ENCODE measurements at places on chromosomes 4 and X.

GRCh38 chrX:140440876-140441275 lies 64.0 kb downstream of the SOX3 start:
- DNase-seq, result no peak

DNA sequence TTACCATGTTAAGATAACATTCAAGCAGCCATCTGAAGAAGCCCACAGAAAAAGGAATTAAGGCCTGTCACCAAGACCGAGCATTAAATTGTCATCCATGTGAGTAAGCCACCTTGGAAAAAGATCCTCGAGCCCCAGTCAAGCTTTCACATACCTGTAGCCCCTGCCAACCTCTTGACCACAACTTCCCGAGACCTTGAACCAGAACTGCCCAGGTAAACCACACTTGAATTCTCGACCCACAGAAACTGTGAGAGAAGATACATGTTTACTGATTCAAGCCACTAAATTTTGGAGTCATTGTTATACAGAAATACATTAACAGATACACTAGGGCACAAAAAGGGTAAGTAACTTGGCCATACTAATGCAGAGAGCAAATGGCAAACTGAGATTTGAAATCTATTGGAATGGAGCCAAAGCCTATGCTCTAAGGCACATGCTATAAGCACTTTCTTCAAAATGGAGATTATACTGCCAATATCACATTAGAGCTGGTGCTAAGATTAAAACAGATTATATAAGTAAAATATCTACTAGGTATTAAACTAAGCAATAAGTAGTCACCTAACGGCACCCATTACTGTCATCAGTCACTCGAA lies 49.5 kb downstream of the FAM13A start:
- no peak for DNase-seq

DNA sequence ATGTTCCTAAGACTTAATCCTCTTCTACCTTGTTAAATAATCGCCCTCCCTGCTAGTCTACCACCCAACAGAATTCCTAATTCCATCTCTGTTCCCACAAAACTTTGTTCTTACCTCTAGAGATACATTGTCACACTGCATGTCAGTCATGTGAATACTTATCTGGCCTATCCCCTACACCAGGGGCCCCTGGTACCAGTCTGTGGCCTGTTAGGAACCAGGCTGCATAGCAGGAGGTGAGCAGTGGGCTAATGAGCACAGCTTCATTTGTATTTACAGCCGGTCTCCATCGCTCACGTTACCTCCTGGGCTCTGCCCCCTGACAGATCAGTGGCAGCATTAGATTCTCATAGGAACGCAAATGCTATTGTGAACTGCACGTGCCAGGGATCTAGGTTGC lies 73.9 kb downstream of the APBB2 start:
- no peak for DNase-seq

- DNase-seq, result no peak
Observed at GRCh38 chrX:40685362-40685918, 38.1 kb upstream of the CXorf38 start.

DNA sequence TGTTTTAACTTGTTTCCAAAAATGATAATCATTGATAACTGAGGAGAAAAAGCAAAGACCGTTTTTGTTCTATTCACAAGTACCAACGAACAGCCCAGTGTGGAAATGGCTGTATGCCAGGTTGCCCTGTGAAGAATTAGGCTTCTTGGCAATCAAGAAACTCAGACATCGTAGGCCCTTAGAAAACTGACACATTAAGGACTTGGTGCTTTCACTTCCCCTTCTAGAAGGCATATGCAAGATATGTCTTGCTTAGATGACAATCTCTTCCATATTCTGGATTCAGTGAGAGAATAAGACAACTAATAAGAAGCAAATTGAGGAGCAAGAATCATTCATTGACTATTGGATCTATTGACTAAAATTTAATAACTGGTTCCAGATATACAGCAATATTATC lies 56.6 kb downstream of the ANAPC10 start:
- DNase-seq, result no peak

DNA sequence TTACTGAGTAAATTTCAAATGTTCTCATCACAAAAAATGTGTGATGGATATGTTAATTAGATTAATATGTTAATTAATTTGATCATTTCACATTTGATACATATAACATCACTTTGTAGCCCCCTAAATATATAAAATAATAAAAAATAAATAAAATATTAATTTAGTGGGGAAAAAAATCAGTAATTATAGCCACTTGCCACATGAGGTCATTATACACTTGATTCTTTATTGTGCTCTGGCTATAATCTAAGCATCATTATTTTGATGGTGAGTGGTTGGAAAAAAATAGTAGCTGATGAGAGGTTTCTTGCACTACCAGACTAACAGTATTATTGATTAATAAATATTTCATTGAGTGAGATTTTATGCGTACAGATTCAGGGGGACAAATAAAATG lies 57.4 kb downstream of the DCK start:
- no peak for DNase-seq

DNA sequence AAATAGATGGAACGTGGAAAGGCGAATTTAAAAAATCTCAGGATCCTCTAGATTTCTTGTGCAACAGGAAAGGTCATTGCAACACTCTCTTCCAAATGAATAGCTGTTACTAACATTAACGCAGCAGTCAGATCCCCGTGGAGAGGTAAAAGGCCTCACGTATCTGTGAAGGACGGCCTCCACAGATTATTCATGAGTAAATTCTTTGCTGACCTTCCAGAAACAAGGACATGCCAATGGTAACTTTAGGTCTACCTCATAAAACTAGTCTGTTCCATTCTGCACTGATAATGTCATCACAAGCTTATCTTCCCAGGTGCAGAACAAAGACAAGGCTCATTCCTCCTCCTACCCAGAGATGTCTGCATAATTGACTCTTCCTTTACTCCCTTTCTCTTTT lies 16.1 kb upstream of the REPS2 start:
- peak; percentile 26 for DNase-seq

GRCh38 chrX:119062750-119063374 lies 9.9 kb upstream of the CT47C1 start:
- DNase-seq, result peak; percentile 10

DNA sequence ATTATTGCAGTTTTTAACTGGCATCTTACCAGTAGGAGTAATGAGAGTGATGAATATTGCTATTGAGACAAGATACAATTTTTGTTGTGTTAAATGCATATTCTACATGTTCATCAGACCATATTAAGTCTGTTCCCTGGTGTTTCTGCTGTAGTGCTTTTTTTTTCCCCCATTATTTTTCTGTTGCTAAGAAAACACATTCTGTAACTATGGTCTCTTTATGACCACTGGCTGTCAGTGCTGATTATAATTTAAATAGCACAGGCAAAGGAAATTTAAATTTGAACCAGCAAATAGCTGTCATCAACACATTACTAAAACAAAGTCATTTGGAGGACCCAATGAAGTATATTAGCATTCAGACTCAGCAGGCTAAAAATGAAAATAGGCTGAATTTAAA lies 98.3 kb upstream of the ANKRD50 start:
- DNase-seq, result no peak

Data from skeletal muscle cell (primary cell).